IMR-90 (cell line): ENCODE measurements at places on chromosomes 3 and 15. TPM values are rescaled to one million over a fixed set of nuclear protein-coding genes. Genes with fewer than 3 reads are reported as not detected.

The SNTN gene
- polyA plus RNA-seq: not detected in 2 replicates

The ZPLD1 gene
- 0.03 TPM in 1 of 2 replicates, not detected in the other for polyA plus RNA-seq

The P3H2 gene
- 54.9 and 64.3 TPM in 2 replicates for polyA plus RNA-seq

The MLF1 gene
- polyA plus RNA-seq: 3.8 and 4.7 TPM in 2 replicates

The AMT gene
- polyA plus RNA-seq: 5.0 and 5.5 TPM in 2 replicates

The PPIP5K1 gene
- polyA plus RNA-seq: 14.2 and 15.2 TPM in 2 replicates

The ZBED2 gene
- polyA plus RNA-seq: 0.36 and 0.51 TPM in 2 replicates

The SUSD5 gene
- 1.2 and 1.4 TPM in 2 replicates for polyA plus RNA-seq

The PLA2G4E gene
- polyA plus RNA-seq: not detected in 2 replicates

The WDR53 gene
- 5.3 and 5.9 TPM in 2 replicates for polyA plus RNA-seq

The SYNPR gene
- not detected in 2 replicates for polyA plus RNA-seq

The TRPM7 gene
- polyA plus RNA-seq: 6.9 and 10.6 TPM in 2 replicates

The CCDC54 gene
- polyA plus RNA-seq: not detected in 2 replicates
